ENCODE measurements at places on chromosomes 16 and 17.
A peak's percentile ranks its signal among the peaks of the same experiment; 100 is the strongest.

DNA sequence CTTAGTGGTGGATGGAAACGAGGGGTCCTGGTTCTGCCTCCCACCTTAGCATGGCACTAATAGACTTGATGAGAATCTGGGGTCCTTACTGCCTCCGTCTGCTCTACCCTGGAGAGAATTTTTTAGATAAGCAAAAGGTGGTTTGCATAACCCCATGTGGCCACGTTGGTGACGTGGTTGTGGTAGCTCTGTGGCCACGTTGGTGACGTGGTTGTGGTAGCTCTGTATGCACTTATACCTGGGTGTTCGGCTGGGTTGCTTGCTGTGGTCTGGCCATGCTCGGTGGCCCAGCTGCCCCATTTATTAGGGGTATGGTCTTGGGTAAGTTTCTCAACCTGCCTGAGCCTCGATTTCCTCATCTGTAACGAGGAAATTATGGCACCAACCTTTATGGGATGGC is 13.0 kb downstream of the SPIRE2 start:
- peak; percentile 61 for DNase-seq

DNA sequence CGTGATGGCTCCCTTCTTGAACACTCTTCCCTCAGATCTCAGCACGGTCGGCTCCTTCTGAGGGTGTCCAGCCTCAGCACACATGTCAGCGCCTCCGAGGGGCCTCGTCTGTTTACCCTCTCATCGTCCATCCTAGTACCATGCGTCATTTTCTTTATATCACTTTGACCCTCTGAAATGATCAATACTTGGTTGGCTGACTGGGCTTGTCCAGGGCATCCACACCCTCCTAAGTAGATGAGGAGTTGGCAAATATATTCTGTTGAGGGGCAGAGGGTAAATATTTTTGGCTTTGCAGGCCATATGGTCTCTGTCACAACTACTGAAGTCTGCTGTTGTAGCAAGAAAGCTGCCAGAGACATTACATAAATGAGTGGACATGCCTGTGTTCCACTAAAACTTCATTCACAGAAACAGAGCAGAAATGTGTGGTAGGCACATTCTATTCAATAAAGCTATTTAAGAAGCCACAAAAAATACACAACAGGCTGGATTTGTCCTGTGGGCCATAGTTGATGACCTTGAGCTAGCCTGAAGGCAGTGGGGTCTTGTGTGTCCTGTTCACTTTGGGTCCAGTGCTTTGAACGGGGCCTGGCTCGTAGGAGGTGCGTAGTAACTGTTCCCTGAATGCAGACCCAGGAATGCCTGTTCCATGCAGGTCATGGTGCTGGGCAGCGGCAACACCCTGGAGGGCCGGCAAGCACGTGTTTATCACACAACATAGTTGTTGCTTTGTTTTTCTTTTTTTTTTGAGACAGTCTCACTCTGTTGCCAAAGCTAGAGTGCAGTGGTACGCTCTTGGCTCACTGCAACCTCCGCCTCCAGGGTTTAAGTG is 185.8 kb downstream of the SNX29 start:
- DNase-seq: no peak

- DNase-seq: no peak
These were observed 41.3 kb downstream of the LMF1 start for GRCh38 chr16:929227-930073.

DNA sequence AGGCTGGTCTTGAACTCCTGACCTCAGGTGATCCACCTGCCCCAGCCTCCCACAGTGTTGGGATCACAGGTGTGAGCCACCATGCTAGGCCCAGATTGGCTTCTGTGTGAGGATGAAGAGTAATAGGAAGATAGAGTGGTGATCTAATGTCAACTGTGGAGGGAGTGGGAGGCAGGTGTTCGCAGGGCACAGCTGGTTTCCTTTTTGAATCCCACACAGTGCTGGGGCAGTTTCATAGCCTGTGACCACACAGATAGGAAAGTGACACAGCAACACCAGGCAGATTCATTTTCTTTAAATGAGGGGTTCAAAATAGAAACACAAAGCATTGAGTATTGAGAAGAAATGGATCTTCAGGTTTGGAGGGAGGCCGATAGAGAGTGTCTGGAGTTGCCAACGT is 540.3 kb downstream of the WWOX start:
- DNase-seq: peak; percentile 1

GRCh38 chr17:13002761-13003453 is 14.9 kb downstream of the ELAC2 start:
- peak; percentile 61 for DNase-seq

GRCh38 chr17:41678411-41678906 is 10.2 kb upstream of the EIF1 start:
- DNase-seq: peak; percentile 78

DNA sequence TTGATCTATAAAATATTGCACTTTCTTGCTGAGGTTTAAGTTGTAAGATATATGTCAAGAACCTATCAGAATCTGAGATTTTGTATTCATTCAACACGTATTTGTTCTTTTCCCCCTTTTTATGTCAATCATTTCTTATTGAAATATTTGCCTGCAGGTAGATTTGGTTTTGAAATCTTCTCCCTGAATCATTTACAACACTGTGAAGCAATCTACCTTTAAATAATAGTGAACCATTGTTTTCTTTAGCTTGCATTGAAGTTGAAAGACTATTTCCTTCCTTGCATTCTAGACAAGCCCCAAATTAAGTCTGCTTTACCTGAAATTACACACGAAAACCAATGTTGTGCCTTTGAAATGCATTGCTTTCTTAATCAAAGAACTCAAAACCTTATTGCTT is 460.2 kb downstream of the KIF2B start:
- DNase-seq: no peak

DNA sequence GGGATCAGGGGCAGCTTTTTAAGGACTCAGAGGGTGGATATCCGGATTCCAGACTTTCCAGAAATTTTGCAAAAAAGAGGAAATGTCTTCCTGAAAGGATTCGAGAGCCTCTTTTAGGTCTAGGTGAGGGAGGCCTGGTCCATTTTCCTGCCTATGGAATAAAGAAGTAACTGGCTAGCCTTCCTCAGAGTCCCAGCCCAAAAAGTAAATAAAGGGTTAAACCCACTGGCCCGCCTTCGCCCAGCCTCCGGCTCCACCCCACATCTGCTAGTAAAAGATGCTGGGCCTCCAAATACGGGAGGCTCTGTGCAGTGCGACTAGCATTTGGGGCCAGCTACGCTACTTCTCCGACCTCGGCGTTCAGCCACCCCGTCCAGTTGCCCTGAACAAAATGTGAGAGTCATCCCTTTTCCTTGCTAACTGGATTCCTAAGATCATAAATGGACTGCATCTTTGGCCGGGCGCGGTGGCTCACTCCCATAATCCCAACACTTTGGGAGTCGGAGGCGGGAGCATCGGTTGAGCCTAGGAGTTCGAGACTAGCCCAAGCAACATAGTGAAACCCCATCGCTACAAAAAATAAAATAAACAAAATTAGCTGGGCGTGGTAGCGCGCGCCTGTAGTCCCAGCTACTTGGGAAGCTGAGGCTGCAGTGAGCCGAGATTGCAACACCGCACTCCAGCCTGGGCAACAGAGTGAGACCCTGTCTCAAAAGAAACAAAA is 824 bp upstream of the MPP2 start:
- peak; percentile 31 for DNase-seq

DNA sequence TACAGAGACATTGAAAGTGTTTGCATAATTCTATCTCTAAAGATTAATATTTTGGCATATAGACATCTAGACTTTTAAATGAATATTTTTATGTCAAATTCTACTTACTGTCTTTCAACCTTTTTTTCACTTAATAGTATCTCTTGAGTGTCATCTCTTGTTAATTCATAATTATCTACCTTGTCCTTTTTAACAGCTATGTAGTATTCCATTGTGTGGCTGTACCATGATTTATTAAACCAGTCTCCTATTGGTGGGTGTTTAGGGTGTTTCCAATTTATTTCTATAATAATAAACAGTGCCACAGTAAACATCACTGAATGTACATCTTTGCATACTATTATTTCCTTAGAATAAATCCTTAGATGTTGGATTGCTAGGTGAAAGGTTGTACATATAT is 16.3 kb upstream of the RNF222 start:
- DNase-seq: no peak

- no peak for DNase-seq
These were observed 255.1 kb downstream of the MAP2K6 start for GRCh38 chr17:69669441-69670178.

DNA sequence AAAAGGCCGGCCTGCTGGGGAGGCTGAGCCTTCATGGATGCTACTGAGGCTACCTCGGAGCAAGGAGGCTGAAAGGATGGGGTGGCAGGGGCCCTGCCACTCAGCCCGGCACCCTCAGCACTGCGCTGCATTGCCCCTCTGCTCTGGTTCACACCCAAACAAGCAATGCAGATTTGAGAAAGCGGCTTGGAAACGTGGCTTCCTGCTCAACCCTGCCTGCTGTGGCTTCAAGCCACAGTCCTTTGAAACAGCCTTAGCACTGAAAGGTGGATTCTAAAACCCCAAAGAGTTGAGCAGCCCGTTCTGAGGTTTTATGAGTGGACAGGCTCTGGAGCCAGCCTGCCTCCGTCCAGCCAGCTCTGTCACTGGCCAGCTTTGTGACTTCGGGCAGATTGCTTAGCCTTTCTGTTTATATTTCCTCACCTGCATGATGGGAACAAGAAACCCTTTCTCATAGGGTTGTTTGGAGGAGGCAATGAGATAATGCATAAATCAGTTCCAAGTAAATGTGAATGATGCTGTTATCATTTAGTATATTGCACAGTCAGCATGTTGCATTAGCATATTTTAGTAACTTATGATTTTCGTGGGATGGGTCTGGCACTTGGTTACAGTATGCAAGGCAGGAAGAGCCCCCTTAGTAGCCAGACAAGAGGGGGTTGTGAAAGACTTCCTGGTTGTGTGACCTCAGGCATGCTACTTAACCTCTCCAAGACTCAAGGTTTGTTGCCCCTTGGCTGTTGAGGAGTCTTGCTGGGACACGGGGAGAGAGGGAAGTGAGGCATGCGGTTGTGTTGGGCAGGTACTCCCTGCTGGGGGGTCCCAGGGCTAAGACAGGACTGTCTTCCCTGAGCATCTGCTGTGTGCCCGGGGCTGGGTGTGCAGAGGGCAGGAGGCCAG is 23.6 kb downstream of the CRISPLD2 start:
- DNase-seq: no peak

All from GM12865 (cell line).